ENCODE measurements at places on chromosomes 4 and X.

DNA sequence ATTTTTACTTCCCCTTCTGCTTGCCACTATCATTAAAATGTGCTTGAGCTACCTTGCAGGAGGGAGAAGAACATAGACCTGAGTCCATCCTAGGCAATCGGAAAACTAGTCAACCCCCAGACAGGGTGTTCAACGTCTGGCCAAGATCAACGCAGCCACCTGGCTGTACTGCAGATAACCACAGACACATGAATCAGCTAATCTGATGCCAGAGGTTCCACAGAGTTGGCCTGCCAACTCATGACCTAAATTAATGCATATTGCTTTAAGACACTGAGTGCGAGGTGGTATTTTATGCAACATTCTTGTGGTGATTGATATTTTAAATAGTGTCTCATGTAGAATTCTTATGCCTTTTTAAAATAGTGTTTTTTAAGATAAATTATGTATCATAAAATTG lies 1283.8 kb upstream of the PABPC4L start:
- DNase-seq: no peak

- no peak for DNase-seq
These were observed 163.3 kb upstream of the SPRY1 start for GRCh38 chr4:123233136-123233768.

- no peak for DNase-seq
These were observed 96.2 kb downstream of the UGT8 start for GRCh38 chr4:114694770-114695169.

DNA sequence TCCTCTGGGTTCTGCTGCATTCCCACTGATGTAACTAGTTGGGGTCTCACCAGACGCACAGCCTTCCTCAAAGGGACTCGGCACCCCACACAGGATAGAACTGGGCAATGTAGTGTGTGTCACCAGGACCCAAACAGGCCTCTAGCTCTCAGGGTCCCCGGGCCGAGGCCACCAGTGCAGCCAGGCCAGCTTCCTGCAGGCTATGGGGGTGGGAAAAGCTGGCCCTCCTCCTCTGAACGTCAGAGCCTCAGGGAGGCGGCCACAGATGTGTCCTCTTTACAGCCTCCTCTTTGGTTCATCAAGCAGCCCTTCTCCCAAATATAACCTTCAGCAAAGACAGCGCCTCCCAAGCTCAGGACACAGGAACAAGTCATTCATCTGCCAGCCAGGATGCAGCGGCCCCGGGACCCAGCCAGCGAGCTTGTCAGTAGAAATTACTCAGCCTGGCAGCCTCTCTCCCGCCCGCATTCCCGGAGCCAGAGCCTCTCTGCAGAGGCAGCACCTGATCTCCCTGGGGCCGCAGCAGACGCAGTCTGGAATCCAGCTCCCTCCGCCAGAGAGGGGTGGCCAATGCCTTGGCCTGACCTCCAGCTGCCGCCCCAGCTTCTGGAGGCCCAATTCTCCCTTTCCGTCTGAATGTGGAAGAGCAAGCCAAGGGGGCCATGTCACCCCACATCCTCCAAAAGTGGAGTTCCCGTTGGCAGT lies 288.5 kb downstream of the FBXW7 start:
- DNase-seq: no peak

DNA sequence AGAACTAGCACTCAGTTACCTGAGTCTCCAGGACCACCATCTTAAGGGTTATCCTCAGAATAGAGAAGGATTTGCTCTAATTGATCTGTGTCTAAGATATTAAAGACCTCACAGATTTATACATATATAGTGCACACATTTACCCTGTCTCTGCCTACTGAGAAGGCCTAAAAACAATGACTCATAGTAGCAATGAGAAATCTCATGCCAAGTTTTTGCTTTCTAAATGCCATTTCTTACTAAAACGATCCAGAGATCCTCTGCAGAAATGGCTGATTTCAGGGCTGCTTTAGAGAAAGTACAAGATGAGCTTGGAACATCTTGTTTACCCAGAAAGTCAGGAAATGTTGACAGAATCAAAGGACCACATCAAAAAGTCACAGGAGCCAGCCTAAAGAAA lies 79.1 kb upstream of the INPP4B start:
- no peak for DNase-seq

- DNase-seq: no peak
These were observed 42.4 kb upstream of the AGA start for GRCh38 chr4:177484613-177485021.
